Inflammatory macrophage treated with lipopolysaccharide for 1 hour (primary cell): ENCODE measurements at places on chromosomes 1 and 21.

- no peak for DNase-seq
Observed at GRCh38 chr21:33522297-33522952, 19.5 kb downstream of the GART start.

DNA sequence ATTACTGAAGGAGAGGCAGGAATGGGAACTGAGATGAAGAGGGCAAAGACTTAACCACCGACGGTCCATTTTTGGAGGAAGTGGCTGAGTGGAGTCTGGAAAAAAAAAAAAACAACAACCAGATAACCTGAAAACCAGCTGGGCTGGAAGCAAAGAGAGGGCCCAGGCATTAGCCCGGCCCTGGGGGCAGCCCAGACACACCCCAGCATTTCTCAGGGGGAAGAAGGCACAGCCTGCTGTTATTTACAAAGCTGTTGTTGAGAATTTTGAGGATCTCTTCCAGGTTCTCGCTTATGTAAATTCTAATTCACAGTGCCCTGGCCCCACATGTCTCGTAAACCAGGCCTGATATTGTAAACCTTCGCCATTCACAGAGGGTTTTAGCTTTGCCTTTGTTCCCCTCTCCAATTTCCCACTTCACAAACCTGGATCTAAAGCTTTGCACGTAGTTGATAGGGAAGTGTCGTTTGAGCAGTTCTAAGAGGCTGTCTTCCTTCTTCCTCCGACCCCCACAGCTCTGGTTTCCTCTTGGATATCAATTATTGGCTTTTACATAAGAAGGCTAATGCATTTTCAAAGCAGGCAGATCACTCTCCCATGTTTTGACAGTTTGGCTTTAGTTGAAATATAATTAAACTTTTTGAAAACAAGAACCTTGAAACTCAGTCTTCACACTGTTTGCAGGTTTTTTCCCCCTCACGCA, 161.8 kb upstream of the IRF2BP2 start:
- peak; percentile 41 for DNase-seq

DNA sequence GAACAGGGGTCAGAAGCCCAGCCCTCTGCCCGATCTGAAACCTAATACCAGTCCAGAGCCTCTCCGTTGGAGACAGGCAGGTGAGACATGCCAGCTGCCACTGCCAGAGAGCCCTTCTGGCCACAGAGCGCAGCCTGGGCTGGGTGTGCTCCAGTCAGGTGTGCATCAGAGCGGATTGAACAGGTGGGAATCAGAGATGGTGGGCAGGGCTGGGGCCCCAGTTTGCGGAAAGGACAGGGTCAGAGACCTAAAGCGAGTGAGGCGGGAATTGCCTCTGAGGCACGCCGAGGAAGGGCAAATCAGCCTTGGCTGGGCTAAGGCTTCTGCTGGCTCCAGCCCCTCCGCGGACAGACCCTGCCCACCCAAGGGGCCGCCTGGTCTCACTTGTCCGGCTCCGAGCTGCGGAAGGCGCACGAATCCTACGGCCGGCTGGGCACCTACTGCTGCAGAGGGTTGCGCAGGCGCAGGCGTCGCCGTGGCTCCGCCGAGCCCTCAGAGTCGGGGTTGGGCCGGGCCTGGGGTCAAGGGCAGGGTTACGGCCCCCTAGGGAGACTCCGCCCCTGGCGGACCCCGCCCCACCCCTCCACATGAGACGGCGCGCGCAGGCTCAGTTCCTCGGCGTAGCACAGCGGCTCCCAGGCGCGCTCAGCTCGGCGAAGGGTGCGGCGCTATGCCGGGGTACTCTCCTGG, 10.3 kb downstream of the CPLANE2 start:
- DNase-seq = no peak

DNA sequence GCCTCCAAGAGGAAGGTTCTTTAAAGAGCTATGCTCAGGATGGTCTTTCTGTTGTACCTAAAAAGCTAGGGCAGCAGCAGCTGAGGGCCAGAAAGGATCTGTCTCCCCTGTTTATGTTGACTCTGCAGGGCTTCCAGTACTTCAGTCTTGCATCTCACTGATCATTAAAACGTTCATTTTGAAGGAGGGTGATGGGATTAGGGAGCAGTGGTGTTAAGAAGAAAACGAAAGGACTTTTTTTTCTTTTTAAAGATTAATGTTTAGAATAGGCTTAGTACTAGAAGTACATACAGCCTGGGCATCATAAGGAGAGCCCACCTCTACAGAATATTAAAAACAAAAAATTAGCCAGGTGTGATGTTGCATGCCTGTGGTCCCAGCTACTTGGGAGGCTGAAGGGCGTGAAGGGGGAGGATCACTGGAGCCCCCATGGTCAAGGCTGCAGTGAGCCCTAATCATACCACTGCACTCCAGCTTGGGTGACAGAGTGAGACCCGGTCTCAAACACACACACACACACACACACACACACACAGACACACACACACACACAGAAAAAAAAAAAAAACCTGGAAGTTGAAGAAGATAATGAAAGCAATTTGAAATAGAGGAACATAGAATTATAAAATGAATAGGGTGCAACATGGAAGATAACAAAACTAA, 2.9 kb downstream of the CR1L start:
- no peak for DNase-seq

GRCh38 chr1:22044690-22045420, 7.7 kb upstream of the CDC42 start:
- no peak for DNase-seq

GRCh38 chr1:17545356-17545755, 5.9 kb downstream of the ARHGEF10L start:
- DNase-seq = peak; percentile 75

DNA sequence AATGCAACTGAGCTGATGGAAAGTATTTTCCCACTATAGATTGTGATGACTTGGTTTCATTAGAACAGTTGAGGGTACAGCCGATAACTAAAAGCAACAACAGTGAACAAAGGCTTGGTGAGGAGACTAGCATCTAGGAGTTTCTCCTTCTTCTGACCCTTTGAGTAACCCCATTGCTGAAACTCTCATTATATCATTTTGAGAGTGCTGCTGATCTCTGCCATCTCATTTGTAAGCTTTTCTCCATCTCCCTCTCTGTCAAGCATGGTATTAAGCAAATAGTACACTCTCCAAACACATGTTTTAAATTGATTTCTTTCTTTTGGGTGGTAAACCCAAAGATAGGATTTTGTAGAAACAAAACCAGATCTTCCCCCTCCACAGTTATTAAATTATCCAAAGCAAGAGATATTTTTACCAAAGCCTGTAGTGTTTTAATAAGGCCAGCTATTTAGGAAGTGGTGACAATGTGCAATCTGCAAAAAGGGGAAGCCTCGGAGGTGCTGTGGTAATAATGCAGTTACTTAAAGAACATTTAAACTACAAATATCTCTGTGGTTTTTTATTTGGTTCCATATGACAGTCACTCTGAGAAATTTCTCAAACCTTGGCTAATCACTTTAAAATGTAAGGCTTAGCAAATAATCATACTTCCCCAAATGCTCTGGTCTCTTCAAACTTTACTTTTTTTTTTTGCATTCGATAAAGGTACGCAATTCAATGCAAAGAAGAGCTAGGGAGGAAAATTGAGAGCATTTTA, 287.5 kb downstream of the HLX start:
- DNase-seq = peak; percentile 97

DNA sequence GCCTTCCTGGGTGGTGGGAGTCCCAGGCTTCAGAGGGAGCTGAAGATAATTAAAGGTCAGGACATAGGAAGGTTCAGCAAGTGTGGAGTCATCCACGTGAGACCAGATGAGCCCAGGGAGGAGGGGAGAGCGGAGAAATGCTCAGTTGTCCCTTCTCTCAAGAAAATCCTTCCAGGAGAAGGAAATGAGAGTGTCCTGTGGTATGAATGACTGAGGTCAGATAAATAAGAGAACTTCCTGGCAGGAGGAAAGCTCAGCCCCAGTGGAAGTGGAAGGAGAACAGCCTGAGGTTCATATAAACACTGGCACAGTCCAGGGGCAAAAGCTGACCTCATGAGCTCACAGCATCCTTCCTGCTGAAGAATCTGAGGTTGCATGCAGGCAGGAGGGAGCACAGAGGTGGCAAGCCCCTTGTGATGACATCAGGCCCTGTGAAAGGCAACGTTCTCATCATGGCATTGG, 97.6 kb downstream of the NAV1 start:
- DNase-seq = no peak

- no peak for DNase-seq
Observed at GRCh38 chr1:19336543-19336942, 24.4 kb downstream of the SLC66A1 start.
